K562 (cell line): ENCODE measurements at places on chromosomes 1 and 21.
A peak's percentile ranks its signal among the peaks of the same experiment; 100 is the strongest.

- H3K27ac ChIP-seq, result no peak overlapping the region
- H3K27me3 ChIP-seq, result no peaks in the 10 kb centered on the region
- DNase-seq, result no peak
- peaks cover 57% of the 10 kb centered on the region for H3K36me3 ChIP-seq
Observed at GRCh38 chr1:1539310-1540089, 924 bp downstream of the TMEM240 start.

GRCh38 chr1:101128211-101128727 is 102.7 kb upstream of the DPH5 start:
- H3K36me3 ChIP-seq, result no peaks in the 10 kb centered on the region
- no peaks in the 10 kb centered on the region for H3K27me3 ChIP-seq
- peak; percentile 68 for DNase-seq
- no peak overlapping the region for H3K4me3 ChIP-seq
- peak overlapping the region; percentile 72 for H3K27ac ChIP-seq

DNA sequence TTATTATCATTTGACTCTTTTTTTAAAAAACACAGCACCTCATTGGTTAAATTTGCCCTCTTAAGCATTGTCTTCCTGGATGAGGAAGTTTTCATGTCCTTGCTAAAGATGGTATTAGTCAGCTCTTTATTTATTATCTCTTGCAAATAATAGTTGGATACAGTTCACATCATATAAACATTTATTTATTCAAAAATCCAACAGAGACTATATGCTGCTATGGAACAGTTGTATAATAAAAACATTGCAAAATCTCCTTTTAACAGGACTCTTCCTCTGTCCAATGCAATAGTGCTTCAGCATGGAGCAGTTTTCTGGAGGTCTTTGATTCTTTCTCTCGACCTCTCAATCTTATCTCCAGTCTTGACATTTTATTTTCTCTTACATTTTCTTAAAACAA is 49.5 kb upstream of the VCAM1 start:
- no peak overlapping the region for H3K27ac ChIP-seq
- H3K4me3 ChIP-seq, result no peak overlapping the region
- no peaks in the 10 kb centered on the region for H3K36me3 ChIP-seq
- no peak for DNase-seq

- peaks cover 30% of the 10 kb centered on the region for H3K27me3 ChIP-seq
- H3K4me3 ChIP-seq, result no peak overlapping the region
- H3K36me3 ChIP-seq, result no peaks in the 10 kb centered on the region
- DNase-seq, result peak; percentile 18
- no peak overlapping the region for H3K27ac ChIP-seq
Observed at GRCh38 chr1:244224487-244225430, 173.7 kb downstream of the ZBTB18 start.
